DMS79 (cell line): ENCODE measurements at places on chromosomes 2 and 18.
A peak's percentile ranks its signal among the peaks of the same experiment; 100 is the strongest.

DNA sequence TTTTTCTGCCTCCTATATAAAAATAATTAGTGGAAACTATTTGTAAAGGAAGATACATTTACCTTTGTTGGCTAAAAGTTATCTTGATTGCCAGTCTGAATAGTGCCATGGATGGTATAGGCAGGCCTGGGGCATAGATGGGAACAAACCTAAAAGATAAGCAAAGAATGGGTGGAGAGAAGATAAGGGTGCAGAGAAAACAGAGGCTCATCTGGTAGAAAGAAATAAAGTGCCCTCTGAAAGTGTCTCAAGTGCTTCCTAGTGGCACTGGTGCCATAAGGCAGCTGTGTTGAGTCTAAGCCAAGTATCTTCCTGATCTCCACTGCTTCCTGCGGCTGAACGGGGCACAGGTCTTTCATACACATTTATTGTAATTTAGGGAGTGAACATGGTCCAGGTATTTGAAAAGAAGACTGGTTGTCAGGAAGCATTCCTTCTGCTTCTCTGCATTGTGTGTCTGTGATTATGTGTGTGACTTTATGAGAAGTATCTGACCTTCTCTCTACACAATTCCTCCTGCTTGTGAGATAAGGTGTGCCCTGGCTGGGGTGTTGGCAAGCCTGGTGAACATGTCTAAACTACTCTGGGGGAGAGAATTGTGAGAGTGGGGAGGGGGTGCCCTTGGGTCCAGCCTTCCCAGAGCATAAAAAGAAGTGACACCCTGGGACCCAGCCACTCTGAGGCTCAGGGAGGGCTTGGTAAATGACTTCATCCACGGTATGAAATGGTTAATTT is 280.5 kb downstream of the CAMKMT start:
- DNase-seq = peak; percentile 65

GRCh38 chr18:42936289-42936688 is 179.2 kb downstream of the RIT2 start:
- DNase-seq = no peak

GRCh38 chr2:226862623-226863022 is 26.8 kb downstream of the RHBDD1 start:
- no peak for DNase-seq

DNA sequence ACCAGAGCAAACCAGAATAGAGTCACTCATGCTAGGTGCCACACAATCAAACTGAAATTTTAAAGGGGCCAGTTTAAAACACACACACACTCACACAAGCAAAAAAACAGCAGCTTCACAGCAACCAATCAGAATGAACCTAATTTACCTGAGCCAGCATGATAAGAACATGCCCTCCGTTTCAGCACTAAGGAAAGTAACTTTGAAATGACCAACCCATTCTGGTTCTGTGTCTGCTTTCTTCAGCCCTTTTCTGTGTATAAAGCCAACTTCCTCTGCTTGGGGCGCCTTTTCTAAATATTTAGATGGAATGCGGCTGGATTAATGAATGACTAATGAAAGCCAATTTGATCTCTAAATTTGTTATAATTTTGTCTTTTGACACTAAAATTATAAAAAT is 629.1 kb downstream of the ZEB2 start:
- no peak for DNase-seq

GRCh38 chr18:59616501-59616900 is 80.7 kb downstream of the CCBE1 start:
- no peak for DNase-seq

DNA sequence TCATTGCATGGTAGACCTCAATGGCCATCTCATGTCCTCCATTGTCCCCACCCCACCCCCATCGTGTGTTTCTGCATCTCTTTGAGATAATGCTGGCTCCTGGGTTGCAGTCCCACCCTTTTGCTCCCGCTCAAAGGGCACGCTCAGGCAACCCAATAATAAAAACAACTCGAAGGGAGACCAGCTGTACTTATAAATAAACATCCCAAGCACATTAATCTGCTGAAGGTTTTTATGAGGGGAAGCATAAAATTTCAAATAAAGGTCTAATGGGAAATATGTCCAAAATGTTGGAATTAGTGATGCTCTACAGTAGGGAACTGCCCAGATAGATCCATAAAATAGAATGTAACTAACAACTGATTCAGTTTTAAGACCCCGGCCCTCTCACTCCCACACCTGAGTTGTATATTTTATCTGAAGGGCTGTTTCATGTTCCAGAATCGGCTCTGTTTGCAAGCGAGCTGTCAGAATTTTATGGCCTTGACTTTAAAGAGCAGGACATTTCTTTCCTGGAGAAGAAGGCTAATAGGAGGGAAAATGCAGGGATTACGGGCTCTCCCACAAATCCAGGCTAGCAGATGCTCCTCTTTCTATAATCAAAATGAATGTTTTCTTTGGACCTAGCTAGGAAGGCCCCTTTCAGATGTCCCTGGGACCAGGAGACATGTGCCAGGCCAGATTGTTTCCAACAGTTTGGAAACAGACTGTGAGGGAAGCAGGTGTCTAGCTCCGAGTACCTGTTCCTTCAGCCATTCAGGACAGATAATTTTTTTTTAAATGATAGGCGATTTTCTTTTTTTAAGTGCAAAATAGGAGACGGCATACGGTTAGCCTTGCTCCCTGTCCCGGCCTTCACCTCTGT is 103.7 kb downstream of the APOB start:
- DNase-seq = no peak

DNA sequence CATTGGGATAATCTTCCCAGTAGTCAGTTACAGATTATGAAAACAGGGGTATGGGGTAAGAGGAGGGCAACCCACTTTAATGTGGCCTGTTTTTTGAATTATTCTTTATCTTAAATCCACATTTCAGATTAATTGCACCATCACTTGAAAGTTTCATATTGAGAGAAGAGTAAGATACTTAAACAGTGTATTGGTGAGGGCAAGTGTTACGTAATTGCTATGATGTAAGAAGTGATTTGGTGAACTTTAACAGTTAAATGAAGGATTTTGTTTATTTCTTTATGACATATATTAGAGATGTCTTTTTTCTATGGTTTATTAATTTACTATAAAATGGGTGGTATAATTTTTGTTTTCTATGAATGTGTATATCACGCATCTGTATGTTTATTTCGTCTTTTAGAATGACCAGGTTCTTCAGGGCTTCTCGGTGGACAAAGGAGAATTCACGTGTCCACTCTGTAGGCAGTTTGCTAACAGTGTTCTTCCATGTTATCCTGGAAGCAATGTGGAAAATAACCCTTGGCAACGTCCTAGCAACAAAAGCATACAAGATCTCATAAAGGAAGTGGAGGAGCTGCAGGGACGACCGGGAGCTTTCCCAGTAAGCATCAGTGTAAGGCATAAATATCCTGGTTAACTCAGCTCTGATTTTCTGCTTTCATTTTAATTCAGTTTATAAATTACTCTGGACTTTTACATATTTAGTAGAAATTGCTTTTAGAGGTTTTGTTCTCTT is 171.2 kb upstream of the MYO3B start:
- DNase-seq = no peak

DNA sequence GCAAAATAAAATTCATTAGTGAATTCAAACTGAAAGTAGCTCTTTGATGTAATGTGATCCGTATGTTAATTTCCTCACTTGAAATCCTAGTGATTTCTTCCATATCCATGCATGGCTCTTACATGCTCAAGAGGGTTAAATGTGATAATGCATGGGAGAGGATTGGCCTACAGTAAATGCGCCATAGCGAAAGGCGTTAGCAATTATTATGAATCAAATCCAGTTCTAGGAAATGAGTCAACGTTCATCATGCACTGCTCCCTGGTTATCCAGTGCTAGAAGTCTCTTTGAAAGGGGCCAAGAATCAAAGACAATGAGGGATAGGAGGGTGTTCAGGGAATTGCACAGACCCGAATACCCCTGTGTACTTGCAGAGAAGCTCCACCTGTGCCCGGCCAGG is 101.4 kb upstream of the RASGRP3 start:
- no peak for DNase-seq

GRCh38 chr2:230184727-230185578 is 34.8 kb downstream of the SP110 start:
- no peak for DNase-seq

DNA sequence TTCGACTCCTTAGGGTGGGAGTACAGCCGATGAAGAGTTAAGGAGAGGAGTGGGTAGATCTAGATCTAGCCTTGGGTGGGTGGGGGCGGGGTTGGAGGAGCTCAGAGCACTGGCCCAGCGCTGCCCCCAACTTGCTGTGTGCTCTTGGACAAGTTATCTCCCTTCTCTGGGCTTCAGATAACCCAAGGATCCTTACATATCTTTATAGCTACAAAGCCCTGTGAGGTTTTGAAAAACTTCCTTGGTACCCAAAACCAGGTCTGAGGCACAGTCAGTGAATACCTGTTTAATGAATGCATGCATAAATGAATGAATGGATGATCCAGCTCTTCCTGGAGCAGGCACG is 1.3 kb upstream of the ODC1 start:
- no peak for DNase-seq

GRCh38 chr2:200756618-200757321 is 54.9 kb upstream of the BZW1 start:
- no peak for DNase-seq

DNA sequence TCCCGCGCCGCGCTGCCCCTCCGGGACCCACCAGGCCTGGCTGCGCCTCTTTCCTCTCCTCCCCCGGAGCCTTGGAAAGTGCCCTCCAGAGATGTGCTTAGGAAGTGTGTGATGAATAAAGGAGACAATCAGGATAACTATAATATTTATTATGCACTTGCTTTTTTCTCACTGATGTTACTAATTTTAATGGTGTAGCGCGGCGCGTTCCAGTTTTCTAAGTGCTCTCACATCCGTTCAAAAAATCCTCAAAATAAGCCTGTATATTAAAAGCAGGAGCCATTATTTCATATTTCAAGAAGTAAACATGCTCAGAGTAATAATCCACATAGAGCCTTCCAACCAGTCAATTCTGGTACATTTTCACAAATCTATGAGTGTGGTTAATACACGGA is 941 bp upstream of the MPPE1 start:
- no peak for DNase-seq

GRCh38 chr2:208006833-208007232 is 18.5 kb downstream of the PLEKHM3 start:
- DNase-seq = no peak

DNA sequence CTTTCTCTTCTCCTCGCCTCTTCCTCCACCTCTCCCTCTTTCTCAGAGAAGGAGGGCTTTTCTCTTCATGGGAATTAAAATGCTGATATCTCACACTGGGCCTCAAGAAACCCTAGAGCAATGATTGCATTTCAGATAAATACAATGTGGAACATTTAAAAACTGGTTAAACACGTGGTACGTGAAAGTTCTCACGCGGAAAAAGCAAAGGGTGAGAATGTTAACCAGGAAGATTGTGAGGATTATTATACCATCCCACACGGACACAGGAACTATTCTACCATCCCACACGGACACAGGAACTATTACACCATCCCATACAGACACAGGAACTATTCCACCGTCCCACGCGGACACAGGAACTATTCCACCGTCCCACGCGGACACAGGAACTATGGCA is 182.4 kb downstream of the TMEM18 start:
- DNase-seq = no peak

- no peak for DNase-seq
These were observed 217.1 kb downstream of the DYM start for GRCh38 chr18:49243391-49243790.

- peak; percentile 36 for DNase-seq
These were observed 18.9 kb downstream of the KRTCAP3 start for GRCh38 chr2:27461118-27461517.

DNA sequence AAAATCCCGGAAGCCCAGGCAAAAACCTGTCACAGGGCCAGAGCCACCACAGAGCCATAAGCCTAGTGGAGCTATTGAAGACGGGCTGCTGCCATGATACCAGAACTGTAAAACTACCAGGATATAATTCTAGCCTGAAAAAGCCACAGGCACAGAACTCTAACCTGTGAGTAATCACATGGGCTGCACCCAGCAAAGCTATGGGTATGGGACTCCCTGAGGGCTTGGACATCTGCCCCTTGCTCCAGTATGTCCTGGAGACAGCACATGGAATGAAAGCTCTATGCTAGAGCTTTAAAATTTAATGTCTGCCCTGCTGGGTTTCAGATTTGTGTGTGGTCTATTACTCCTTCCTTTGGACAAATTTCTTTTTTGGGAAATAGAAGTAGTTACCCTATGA is 2183.6 kb upstream of the CELF4 start:
- DNase-seq = no peak

- no peak for DNase-seq
These were observed 68.6 kb downstream of the APLF start for GRCh38 chr2:68536000-68536399.

DNA sequence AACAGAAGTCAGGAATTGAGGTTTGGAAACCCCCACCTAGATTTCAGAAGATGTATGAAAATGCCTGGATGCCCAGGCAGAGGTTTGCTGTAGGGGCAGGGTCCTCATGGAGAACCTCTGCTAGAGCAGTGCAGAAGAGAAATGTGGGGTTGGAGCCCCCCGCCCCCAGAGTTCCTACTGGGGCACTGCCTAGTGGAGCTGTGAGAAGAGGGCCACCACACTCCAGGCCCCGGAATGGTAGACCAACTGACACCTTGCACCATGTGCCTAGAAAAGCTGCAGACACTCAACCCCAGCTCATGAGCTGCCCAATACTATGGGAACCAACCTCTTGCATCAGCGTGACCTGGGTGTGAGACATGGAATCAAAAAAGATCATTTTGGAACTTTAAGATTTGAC is 967.0 kb upstream of the NRXN1 start:
- no peak for DNase-seq

DNA sequence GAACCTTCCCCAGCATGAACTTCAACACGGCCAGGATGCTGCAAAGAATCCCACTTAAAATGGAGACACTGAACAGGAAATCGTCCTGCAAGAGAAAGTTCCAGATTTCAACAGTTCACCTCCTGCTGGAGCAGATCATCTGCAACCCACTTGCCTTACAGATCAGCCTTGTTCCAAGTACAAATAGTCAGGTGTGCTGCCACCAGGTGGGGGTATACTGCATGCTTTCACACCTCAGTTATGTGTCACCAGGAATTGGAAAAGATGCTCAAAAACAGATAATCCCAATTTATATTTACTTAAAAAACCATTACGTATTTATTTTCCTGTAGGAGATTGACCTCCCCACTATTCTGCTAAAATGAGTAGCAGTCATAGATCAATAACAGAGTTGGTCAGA is 212.3 kb downstream of the MGAT5 start:
- no peak for DNase-seq

DNA sequence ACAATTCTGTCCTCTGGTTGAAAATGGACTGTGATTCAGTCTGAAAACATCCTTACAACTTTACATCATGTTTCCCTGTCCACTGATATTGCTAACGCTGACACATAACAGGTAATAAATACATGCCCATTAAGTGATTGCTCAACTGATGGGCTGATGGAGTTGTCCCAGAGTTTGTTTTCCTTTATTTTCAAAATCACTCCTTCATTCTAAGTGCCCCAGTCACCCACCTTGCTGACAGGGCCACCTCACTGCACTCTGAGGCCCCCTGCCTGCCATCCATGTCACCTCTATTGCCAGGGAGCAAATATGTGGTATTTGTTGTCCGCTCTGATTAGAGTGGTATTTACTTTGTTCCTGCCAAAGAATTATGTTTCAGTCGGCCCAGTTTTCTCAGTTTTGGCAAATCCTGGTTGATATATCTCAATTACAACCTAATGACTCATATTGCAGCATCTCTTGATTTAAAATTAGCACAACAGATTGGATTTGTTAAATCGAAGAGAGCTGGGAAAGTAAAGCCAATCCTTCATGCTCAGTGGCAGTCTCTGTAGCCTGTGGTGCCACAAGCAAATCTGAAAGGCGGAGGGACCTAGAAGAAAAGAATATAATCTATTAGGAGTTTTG is 105.1 kb downstream of the RDH14 start:
- DNase-seq = no peak
